Testis (tissue), 5 donors: ENCODE measurements at places on chromosomes 5 and 9.

GRCh38 chr5:148011398-148012137, 52.2 kb upstream of the SPINK5 start:
- no peak for DNase-seq

GRCh38 chr5:25285136-25285535, 640.4 kb upstream of the CDH10 start:
- no peak for DNase-seq

- no peak for DNase-seq
Observed at GRCh38 chr9:131499254-131499767, 3.4 kb upstream of the POMT1 start.

DNA sequence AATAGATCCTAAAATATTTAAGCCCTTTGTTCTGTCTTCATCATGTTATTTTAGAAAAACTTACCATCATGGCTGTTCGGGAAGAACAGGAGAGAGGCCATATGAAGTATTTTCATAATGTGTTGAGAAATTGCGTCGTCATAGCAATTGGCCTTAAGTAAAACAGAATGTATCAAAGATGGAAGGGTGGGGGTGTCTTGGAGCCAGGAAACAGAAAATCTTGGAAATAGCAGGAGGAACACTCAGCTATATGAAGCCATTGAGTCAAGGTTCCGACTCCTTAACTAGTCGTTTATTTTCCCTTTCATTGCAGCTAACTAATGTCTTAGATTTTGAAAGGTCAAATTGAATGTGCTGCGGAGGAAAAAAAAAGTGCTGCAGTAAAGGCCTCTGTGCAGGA, 1.3 kb downstream of the SPTAN1 start:
- no peak for DNase-seq

DNA sequence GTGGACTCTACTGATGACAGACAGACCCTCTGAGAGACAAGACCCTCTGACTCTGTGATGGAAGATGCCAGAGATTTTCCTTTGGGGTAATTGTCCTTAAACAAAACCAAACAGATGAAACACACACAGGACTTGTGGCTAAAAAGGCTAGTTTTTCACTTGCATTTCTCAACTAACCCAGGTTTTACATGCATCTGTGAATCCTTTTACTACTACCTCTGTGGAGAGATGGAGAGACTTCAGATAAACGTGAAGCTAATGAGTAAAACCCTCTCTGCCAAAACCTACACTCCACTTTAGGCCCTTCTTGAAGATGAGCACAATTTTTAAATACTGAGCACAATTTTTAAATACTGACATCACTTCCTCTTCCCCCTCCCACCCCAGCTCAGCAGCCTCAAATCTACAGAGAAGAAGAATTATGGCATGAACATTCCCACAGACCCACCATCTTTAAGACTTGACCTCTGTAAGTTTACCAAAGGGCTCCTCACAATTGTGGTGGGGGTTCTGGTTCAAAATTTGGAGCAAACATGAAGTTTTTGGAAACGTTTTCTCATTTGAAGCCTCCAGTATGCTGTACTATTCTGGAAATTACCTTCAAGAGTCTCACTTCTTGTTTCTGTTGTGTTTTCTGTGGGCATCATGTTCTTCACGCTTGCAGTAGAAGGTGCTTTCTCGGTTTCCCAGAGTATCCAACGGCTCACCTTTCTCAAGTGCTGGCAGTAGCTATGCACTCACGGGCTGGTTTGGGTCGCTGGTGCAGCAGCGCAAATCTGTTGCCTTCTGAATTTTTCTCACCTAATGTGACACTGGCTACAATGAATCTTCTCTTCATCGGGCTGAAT, 42.7 kb downstream of the ACER2 start:
- no peak for DNase-seq
